Activated effector memory CD4-positive, alpha-beta T cell treated with anti-CD3 and anti-CD28 coated beads, Interleukin-2, amount 50 U/mL, for 16 hours (primary cell): ENCODE measurements at places on chromosomes 2 and 18.

DNA sequence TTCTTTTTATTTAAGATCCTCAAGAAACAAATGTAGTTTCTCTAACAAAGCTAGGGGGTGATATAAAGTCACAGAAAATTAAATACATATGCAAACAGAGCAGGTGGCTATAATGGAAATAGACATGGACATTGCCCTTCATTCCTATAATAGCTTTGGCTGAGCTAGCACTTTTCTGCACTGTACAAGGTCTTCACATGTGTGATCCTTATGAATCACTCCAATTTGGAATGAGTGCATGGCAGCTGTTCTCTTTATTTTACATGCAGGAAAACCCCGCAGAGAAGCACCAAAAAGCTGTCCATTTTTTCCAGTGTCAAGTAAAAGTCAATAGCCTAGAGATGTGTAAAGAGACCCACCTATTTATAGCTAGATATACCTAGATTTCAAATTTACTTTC lies 747.4 kb upstream of the SLC8A1 start:
- DNase-seq: no peak

DNA sequence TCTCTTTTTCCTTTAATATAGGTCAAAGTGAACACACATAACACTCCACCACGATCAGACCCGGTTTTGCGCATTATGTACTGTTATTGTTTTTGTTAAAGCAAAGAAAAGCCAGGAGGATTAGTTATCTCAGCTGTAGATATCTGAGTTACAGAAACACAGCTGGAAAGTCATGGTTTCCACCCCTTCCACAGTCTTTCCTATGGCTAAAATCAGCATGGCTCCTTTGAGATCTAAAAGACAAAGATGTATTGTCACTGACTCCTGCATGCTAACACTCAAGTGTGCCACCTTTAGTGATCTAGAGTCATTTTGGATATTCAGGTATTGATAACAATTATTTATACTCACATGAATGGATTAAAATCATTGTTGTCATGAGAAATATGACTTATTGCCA lies 260.0 kb downstream of the FIGN start:
- no peak for DNase-seq

GRCh38 chr18:39494211-39494896 lies 1928.8 kb upstream of the CELF4 start:
- DNase-seq: no peak

DNA sequence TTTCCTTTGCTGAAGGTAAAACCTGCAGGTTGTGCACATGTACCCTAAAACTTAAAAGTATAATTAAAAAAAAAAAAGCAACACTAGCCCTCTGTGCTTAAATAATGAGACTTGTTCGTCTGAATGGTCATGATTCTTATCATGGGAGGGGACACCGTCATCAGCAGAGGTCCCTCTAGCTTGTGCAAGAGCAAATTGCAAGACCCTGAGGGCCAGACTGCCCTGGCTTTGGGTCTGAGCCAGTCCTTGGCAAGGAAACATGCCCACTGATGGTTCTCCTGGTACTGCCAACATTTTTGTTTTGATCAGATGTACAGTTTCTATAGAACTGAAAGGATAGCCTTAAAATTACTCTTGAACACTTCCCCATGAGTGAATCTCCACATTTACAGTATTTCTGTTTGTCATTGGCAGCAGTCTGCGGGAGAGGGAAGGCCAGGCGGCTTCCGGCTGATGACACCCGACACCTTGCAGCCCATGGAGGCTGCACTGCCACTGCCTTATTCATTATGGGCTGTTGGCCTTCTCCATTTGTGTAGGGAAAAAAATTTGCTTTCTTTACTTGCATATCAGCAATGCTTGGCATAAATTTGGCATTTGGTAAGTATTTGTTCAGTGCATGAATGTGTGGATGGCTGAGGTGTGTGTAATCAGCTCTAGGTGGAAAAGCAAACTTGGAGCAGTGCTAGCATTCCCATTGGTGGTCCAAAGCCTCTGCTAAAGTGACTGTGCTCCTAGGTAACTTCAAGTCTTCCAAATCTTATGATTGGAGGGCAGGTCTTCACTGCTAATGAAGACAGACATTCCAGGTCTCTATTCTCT lies 161.6 kb upstream of the ALKAL2 start:
- DNase-seq: no peak

DNA sequence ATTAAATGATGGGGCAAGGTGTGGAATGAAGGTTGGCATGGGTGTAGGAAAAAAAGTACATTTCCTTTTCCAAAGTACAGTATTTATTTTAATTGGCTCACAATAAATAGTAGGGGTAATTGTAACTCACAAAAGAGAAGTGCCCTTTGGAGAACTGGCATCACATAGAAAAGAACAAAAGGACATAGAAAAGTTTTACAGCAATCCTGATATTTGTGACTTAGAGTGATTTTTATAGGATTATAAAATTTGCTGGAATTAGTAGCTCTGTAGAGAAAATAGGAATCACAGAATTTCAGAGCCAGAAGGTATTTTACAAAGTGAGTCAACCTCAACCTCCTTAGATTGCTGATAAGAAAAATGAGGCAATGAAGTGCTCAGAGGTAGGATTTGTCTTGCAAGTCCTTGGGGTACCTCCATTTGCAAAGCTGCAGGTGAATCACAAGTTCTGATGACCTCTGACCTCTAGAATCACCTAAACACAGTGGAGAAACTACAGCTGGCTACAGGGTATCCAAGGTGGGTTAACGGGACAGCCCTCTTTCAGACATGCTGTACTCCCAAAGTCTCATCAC lies 133.6 kb downstream of the SOCS6 start:
- no peak for DNase-seq

DNA sequence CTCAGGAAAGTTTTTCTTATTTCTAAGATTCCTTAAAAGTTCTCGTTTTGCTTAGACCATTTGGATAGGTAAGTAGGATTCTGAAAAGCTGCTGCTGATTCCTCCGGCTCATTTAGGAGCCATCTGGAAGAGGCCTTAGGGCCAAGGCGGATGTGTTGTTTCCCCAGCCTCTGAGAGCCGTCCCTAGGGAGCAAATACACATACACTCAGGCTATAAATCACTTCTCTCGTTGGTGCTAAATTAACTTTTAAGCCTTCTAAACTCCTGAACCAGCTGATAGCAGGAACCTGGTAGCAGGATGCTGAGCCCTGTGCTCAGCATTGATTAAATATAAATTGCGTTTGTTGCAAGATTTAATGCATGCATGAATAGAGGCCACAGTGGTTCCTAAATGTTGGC lies 109.8 kb downstream of the ADCYAP1 start:
- no peak for DNase-seq

- DNase-seq: no peak
Observed at GRCh38 chr2:552906-553305, 124.3 kb downstream of the TMEM18 start.

GRCh38 chr18:32424696-32425095 lies 46.0 kb downstream of the GAREM1 start:
- DNase-seq: no peak

DNA sequence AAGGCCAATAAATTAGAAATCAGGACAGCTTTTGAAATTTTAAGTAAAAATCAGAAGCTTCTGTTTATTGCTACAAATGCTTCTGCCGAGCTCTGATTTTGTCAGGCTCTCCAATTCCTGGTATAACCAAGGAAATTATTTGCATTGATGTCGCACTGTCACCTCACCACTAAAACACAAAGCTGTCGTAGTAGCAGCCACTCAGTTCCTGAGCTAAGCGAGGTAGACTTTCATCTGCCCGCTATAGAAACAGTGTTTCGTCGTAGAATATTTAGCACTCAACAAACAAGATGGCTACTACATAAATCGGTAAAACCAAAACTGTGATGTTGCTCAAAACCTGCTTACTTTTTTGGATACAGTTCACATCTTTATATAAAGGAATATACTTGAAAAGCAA lies 141.3 kb upstream of the FOSL2 start:
- DNase-seq: no peak

DNA sequence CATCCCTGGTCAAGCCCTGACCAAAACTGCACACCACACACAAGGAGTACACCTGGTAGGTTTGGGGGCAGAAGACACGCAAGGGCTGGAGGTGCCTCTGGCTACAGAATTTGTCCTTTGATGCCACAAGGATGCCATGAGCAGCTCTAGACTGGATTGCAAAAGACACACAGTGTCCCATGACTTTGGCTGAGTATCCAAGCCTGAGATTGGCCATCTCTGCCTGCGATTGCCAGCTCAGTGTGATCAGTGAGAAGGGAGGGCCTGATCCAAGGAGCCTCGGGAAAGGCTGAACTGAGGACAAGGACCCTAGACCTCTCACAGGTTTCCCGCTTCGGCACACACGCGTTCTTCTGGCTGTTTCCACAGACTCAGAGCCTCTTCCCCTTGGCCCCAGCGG lies 60.0 kb upstream of the FOSL2 start:
- no peak for DNase-seq

DNA sequence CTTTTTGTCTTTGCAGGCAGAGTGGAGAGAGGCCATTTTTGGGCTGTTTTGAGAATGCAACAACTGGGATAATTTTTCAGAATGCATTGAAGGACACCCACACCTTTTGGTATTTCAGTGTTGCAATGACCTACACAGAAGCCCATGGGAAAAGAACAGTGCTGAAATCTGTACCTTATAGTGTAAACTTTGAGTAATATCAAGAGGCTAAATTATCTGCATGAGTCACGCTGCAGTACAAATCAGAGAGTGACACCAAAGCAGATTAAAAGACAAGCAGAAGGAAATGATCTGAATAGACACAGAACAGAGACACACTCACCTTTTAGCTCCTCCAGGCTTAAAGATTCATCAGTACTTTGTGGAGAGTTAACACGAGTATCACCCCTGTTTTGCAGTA lies 265.3 kb downstream of the PAX3 start:
- DNase-seq: no peak

GRCh38 chr2:70984576-70985282 lies 6.3 kb downstream of the ANKRD53 start:
- peak; percentile 93 for DNase-seq

GRCh38 chr2:157837851-157838441 lies 38.2 kb downstream of the ACVR1 start:
- DNase-seq: no peak

- peak; percentile 27 for DNase-seq
Observed at GRCh38 chr18:46341986-46342525, 237.9 kb downstream of the HAUS1 start.

- DNase-seq: peak; percentile 71
Observed at GRCh38 chr18:46250084-46250811, 146.1 kb downstream of the HAUS1 start.

DNA sequence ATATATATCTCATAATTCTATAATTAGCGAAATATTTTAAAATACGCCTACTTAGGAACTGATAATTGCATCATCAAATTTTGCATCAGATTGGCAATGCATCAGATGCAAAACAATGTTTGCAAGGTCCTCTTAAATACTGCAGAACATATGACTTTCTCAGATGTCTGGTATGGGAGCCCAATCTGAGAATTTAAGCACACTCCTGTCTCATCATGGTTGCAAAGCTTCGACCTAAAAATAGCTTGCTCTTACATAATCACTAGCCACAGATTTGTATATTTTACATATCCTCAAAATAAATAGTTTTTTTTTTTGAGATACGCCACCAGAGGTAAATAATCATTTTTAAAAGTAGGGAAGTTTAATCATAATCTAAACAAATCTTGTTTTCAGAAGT lies 123.2 kb downstream of the CABYR start:
- no peak for DNase-seq

DNA sequence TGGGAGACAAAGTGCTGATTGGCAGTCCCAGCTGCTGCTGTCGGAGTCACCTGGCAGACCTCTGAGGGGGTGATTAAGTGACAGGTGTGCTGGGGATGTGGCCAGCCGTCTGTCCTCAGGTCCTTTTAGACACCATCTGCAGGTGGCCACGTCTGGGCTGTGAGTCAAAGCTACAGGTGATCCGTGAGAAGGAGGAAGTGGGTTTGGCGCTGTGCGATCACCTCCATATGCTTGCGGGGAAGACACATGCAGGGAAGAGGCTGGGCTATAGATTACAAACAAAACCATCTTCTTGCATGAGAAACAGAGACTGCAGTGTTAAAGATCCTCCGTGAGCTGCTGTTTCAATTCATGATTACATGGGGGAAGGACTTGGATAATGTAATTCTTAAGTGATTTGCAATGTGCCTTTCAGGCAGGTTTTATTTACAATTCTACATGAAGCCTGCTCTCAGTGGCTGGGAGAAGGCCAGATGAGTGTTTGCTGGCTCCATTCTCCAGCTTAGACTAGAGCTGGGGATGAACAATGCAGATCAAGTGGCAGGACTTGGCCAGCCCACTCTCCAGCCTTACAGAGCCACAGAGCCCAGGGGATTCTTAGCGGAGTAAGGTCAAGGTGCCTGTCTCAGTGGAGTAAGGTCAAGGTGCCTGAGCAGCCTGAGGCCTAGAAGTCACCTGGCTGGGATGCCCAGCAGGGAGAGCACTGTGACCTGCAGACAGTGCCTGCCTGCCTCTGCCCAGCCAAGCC lies 87.8 kb downstream of the LYPD1 start:
- DNase-seq: no peak

DNA sequence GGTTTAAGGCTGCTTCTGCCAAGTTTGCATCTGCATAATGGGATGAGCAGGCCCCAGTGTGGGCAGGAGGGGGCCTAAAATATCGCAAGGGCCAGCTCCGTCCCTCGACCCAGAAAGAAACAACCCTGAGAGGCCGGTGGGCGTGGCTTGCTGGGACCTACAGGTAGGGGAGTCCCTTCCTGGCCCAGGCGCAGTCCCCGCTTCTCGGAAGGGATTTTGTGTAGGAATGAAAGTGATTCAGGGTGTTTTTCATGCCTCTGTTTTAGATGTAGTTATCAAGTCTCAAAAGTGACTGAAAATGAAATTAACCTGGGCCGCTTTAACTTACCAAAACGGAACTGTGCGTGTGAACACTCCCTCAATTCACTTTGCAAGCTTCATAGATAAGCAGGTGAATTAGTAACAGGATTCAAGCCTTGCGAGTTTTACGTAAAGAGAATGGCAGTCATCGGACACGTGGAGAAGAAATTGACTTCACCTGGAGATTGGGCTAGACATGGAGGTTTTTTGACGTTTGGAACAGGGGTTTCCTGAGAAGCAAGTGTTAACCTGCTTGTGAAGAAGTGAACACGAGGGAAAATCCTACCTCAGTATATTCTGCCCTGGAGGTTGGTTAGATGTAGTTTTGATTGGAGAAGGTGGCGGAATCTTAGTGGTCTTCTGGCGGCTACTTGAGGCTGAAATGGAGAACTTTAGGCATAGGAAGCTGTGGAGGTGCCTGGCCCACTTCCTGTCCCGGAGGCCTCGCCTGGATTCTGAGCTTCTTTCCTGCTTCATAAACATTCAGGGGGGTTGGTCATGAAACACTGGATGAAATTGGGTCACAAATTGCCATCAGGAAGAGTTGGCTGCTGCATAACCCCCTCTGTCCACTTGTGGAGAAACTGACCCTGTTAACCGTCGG lies 1.7 kb downstream of the NCK2 start:
- peak; percentile 95 for DNase-seq

DNA sequence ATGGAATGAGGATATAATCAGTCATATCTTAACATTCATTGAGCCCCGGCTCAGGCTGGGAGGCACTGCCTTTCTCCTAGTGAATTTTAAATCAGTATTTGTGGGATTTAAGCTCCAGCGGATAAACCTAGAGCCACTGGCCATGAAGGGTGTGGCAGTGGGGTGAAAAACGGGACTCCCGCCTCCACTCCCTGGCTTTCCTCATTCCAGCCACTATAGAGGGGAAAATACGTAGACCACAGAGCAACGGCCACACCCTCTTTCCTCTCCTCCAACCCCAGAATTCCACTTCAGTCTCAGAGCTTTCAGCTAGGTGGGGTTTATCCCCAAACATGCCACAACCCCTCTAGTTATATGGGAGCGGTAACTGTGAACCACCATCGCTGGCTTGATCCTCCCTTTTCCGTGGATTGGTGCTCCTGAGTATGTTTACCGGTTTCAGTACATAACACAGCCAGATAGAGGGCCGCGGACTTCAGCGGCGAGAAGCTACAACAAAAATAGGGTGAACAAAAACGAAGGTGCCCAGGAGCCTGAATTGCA lies 70.6 kb upstream of the ITGB6 start:
- no peak for DNase-seq

- DNase-seq: no peak
Observed at GRCh38 chr18:58557008-58557435, 71.9 kb downstream of the ALPK2 start.
